ENCODE measurements at places on chromosomes 2 and 18.
A peak's percentile ranks its signal among the peaks of the same experiment; 100 is the strongest.

GRCh38 chr2:51085420-51086068 is 53.6 kb upstream of the NRXN1 start:
- no peak for DNase-seq

- DNase-seq = peak; percentile 31
These were observed 27.4 kb upstream of the CNNM3 start for GRCh38 chr2:96788442-96789244.

DNA sequence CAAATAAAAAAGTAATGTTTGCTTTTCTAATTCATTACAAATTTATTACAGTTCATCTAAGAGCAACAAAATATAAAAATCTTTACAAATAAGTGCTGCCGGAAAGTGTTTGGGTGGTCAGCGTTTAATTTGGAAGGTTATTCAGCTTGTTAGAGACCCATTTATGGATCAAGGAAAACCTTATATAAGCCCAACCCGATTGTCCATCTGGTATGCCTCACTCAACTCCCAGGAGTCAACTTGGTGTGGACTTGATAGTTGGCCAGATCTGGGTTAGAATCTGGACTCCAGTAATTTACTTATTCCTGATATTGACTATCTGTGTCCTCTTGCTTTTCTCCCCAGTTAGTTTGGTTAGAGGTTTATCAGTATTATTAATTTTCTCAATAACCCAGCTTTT is 106.2 kb downstream of the KCTD1 start:
- DNase-seq = peak; percentile 31

DNA sequence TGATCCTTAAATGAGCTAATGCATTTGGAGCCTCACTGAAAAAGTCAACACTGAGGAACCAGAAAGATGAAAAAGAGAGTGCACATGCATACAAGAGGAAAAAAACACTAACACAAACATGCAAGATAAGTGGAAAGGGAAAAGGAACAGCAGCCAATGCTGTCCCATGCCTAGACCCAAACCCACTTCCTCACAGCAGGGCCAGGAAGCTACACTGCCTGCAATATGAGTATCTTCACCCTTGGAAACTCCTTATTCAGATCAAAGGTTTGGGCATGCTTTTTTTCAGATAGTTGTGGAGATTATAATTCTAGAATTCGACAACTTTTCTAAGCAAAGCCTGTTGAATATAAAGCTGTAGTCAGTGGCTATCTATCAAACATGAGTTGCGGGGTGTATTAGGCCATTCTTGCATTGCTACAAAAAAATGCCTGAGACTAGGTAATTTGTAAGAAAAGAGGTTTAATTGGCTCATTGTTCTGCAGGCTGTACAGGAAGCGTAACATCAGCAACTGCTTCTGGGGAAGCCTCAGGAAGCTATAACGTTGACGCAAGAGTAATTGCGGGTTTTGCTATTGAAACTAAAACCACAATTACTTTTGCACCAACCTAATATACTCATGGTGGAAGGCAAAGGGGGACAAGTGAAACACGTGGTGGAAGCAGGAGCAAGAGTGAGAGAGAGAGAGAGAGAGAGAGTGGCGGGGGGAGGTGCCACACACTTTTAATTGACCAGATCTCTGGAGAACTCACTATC is 138.2 kb downstream of the MBD2 start:
- DNase-seq = no peak

DNA sequence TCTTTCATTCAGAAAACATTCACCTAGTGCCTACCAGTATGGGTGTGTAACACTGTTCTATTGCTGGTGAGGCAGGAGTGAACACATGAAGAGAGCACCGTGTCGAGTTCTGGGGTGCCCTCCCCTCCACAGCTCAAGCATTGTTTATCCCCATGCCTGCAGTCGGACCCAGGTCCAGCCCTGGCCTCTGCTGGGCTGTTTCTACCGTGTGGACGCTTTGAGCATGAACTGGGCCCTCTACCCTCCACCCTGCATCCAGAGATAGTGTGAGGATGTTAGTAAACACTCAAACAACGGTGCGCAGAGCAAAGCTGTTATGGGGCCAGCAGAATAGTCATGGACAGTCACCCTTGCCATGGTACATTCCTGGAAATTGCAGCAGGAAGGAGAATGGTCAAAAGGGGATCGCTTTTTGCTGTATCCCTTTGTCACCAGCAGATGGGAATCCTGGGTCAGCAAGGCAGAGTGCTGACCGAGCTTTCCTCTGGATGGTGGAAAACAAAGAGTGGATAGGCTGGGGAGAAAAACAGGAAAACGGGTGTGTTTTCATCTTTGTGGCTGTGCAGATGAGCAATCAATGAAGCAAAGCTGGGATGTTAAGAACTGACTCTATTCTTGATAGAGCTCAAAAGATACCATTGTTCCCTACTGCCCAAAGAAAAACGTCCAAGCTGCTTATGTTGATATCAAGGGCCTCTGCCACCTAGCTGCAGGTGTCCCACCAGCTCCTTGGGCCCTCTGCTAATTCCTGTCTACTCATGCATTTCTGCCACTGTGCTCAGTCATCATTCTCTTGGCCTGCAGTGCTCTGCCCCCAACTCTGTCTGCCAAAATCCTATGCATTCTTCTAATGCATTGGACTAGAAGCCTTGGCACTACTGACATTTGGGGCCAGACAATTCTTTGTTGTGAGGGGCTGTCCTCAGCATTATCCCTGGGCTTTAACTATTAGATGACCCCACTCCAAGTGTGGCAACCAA is 38.7 kb downstream of the REEP1 start:
- peak; percentile 50 for DNase-seq
